ENCODE measurements at places on chromosomes 4 and X.

- peak; percentile 6 for DNase-seq
Observed at GRCh38 chr4:113145519-113146291, 96.3 kb downstream of the ANK2 start.

DNA sequence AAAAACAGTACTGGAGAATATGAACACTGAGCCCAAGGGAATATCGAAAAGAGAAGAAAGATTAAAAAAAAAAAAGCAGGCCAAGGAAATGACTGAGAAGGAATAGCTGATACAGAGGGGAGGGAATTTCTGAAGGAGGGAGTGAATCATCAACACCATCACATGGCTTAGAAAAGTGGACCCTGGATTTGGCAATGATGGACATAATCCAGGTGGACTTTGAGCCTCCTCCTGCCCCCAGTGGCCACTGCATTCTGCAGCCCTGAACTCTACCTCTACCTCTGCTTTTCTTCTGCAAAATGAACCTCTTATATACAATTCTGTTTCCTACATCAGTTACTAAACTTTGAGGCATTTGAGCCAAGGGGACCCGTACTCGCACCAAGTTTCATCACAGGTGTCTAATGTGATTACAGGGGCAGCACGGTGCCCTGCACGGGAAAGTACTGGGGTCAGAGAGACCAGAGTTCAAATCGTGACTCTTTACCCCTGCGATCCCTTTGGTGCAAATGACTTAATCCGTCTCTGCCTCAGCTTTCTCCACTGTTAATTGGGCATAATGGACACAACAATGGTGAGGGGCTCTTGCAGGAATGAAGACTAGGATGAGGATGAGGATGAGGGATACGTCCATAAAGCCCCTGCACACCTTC is 1.1 kb downstream of the OCIAD2 start:
- DNase-seq = no peak

- no peak for DNase-seq
Observed at GRCh38 chr4:15587649-15588048, 67.5 kb downstream of the FBXL5 start.

GRCh38 chrX:49767236-49767635 is 61.9 kb upstream of the PAGE4 start:
- DNase-seq = no peak

DNA sequence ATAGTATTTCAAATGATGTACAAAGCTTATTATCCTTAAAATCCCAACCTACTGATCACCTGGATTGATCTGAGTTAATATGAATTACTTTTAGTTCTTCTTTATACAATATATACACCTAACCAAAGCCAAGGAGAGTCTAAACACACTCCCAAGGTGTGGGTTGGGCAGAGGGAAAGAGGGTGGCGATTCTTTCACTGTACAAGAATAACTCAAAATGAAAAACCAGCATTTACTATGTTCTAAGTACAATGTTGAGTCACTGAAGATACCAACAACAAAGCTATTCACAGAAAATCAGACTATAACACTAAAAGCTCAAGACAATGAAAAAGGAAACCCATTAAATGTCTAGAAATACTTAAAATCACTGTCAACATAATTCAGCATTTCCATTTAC is 46.6 kb downstream of the ANKRD17 start:
- DNase-seq = no peak

DNA sequence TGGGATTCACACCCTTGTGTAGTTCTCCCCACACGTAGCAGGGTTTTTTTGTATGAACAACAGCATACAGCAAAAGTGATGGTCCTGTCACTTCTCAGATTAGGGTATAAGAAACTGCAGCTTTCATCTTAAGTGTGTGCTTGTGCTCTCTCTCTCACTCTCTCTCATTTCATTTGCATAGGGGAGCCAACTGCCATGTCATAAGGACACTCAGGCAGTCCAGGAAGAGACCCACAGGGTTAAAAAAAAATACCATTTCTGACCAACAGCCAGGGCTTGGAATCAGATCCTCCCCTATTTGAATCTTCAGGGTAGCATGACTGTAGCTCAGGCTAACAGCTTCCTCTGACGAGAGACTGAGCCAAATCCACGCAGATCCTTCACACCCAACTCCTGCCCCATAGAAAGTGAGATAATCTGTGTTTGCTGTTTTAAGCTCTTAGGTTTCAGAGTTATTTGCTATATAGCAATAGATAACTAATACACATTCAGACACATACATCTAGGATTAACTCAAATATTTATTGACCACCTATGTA is 331.2 kb downstream of the PAPSS1 start:
- no peak for DNase-seq
